Renal pelvis (tissue), 12 donors: ENCODE measurements at places on chromosomes 1 and 21.

DNA sequence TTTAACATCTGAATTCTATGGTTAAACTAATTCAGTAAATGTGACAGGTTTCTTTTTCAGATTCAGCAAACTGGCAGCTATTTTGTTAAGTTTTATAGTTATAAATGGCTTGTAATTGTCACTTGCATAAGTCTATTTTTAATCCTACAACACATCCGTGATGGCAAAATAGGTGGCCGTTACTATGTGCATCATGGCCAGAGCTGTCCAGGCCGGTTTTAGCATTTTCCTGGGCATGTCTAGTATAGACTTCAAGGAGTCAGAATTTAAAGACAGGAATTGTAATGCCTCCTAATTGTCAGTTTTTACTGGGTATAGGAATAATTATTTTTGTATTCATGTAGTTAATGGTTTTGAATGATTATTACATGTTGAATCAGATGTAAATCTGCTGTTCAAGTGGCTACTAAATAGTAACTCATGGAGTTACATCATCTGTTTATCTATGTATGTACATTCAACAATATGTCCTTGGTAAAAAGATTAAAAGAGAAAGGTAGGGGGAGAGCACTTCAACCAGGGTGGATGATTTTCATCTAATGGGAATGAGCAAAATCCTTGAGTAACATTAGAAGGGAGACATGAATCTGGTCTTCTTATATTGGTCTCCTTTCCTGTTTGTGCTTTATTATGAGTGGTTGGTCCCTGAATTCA is 3.2 kb upstream of the B3GALT2 start:
- no peak for DNase-seq

- peak; percentile 89 for DNase-seq
These were observed 47.4 kb upstream of the PRDX6 start for GRCh38 chr1:173429471-173430402.

GRCh38 chr21:45323487-45324311 is 36.0 kb upstream of the POFUT2 start:
- no peak for DNase-seq

DNA sequence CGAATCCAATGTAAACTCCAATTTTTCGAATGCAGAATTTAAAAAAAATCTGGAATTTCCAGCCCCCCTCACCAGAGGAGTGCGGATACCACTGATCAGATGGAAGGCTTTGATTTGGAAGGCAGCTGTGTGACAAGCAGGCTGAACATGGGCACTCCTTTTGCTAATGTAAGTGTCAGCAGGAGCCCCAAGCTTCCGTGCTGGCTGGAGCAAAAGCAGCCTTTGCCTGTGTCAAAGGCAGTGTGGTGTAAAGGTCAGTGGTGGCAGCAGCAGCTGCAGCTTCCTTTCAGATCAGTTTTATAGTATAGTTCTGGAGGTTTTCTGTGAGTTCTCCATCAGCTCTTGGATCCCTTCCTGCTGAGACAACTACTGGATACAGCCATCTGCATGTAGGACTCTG is 259.9 kb downstream of the CTH start:
- no peak for DNase-seq

DNA sequence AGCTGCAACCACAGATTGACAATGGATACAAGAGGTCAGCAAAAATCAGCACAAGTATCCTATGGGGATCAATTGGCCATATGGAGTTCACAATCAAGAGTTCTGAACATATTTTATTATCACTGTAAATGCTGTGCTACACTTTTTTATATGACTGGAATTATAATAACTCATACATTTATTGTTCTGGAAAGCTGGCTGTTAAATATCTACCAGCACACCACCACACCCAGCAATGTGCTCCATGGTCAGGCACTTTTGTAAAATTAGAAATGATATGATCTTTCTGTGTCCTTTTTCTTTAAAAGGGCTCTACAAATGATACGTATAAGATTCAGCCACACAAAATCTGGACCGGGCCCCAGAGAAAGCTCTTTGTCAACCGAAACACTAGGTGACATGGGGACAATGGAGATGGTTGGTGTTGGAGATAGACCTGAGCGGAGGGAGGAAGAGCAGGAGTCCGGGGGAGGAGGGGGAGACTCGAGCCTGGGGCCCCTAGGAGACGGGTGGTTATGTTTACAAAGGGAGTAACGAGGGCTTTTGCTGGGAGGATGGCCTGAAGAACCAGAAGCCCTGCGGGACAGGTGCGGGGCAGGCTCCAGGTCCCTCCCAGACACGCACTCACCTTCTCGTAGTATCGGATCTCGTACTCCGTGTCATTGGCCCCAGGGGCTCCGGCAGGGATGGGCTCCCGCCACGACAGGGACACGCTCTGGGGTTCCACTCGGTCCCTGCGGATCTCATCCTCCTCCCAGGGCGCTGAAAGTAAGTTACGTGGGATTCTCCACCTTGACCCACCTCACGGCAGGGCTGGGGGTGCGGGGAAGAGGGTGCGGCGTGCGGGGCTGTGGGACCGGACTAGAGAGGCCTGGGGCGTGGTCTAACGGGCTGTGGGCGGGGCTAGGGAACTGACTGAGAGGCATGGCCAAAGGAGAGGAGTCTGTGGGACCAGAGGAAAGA is 30.0 kb downstream of the EPHA10 start:
- DNase-seq, result no peak

GRCh38 chr21:44370027-44370735 is 16.8 kb downstream of the TRPM2 start:
- peak; percentile 44 for DNase-seq

DNA sequence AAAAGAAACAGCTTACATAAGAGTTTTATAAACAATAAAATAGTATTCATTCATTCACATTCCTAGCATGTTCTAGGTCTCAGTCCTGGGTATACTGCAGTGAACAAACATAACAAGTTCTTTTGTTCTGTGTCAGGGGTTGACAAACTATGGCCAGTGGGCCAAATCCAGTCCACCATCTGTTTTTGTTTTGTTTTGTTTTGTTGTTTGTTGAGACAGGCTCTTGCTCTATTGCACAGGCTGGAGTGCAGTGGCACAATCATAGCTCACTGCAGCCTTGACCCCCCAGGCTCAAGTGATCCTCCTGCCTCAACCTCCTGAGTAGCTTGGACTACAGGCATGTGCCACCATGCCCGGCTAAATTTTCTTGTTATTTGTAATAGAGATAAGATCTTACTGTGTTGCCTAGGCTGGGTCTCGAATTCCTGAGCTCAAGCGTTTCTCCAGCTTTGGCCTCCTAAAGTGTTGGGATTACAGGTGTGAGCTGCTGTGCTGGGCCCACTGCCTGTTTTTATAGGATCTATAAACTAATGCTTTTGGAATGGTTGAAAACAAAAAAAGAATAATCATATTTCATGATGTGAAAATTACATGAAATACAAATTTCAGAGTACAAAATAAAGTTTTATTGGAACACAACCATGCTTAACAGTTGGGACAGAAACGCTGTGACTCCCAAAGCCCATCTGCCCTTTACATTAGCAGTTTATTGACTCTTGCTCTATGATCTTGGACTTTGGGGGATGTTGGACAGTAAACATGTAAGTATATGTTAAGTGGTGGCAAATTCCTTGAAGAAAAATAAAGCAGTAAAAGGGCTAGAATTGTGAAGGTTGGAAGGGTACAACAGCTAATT is 17.9 kb downstream of the CAPZA1 start:
- DNase-seq, result no peak

- no peak for DNase-seq
These were observed 18.4 kb downstream of the ERG start for GRCh38 chr21:38479641-38480525.

- DNase-seq, result no peak
These were observed 45.9 kb downstream of the CAMSAP2 start for GRCh38 chr1:200784576-200784975.

GRCh38 chr1:154595621-154596020 is 12.4 kb downstream of the ADAR start:
- DNase-seq, result no peak
